ENCODE measurements at places on chromosomes 11 and 22. TPM values are rescaled to one million over a fixed set of nuclear protein-coding genes. Genes with fewer than 3 reads are reported as not detected.

DNA sequence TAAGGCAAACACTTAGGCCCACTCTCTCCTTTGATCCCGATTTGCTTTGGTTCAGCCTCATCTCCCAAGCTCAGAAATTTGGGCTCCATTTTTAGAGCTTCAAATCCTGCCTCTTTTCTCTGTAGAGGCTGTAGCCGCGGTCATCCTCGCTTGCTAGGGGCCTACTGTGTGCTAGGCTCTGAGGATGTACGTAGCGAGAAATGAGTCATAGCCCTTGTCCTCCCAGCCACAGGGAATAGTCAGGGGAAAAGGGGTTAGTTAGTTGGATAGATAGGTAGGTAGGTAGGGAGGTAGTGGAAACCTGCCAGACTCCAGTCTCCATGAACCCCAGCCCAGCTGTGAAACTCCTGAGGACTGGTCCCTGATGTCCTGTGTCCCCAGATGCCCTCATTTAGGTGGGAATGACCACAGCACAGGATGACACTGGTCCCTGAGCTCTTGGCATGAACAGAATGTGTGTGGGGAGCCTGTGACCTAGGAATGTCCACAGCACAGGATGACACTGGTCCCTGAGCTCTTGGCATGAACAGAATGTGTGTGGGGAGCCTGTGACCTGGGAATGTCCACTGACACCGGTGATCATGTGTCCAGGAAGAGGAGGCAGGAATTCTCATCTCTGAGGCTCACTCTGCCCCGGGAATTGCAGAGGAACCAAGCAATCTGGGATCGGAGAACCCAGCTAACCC is 21.4 kb upstream of the HMOX1 start:
- no peak for DNase-seq

DNA sequence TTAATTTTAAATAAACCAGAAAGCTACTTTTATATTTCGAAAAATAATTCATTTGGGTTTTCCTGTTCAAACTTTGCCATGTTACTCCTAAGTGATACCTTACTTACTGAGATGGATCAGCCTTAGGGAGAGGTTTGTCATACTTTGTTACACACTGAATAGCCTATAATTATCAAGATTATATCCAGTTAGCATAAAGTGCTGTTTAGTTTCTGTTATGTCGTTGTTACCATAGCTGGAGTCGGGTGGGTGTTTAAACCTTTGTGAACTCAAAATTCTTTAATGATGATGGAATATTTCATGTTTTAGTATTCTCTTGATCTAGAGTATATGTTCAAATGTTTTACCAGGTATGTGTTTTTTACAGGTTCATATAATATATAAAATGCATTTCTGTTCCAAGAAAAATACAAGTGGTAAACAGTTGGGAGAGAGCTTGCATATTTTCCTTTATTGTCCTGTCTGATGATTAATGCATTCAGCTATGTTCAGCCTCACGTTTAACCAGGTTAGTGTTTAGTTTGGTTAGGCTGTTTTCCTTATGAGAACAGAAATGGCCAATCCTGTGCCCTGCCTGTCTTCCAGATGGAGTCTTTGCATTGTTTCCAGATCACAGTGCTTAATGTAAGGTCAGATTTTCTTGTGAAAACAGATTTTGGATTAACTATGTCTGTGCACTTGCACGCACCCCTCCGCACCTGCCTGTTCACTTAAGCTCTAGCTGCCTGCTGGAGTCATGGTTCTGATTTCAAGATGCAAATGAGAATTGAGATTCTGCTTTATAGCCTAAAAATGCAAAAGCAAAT is 105.6 kb downstream of the ATXN10 start:
- DNase-seq, result no peak

GRCh38 chr11:107706531-107706930 is 5.3 kb downstream of the SLN start:
- DNase-seq, result no peak

- DNase-seq, result no peak
Measured at GRCh38 chr22:41856469-41856868, 23.6 kb downstream of the SREBF2 start.

DNA sequence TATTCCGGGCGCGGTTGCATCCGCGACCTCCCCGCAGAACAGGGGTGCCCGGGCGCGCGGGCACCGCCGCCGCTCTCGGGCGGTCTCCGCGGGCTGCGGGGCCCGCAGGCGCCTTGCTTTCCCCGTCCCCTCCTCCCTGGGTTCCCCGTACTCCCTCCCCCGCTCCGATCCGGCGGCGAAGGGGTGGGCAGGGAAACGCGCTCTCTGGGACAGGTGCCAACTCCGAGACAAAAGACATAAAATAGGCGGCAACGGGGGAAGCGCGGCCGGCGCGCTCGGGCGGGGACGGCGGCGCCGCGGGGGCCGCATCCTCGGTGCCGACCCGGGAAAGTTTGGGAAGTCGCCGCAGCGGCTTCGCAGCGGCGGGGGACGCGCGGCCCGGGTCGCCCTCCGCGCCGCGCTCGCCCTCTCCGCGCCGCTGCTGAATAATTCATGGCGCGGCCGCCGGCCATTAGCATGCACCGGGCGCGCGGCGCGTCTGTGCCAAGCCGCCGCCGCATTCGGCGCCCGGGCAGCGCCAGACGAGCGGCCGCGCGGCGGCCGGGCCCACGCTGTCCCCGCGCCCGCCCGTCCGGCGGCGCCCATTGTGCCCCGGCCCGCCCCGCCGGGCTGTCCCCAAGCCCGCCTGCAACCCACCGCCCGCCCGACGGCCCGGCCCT is 78.7 kb upstream of the PPARA start:
- DNase-seq, result peak; percentile 88

GRCh38 chr11:69374110-69374945 is 80.4 kb downstream of the MYEOV start:
- DNase-seq, result no peak

GRCh38 chr11:76347466-76347865 is 33.5 kb downstream of the THAP12 start:
- no peak for DNase-seq

- DNase-seq, result no peak
Measured at GRCh38 chr11:75705541-75705940, 12.1 kb upstream of the MOGAT2 start.

GRCh38 chr22:37162221-37163095 is 12.7 kb upstream of the IL2RB start:
- no peak for DNase-seq

GRCh38 chr11:117840881-117841550 is 16.5 kb upstream of the FXYD2 start:
- DNase-seq, result no peak

GRCh38 chr11:75644946-75645345 is 23.9 kb downstream of the MAP6 start:
- no peak for DNase-seq

DNA sequence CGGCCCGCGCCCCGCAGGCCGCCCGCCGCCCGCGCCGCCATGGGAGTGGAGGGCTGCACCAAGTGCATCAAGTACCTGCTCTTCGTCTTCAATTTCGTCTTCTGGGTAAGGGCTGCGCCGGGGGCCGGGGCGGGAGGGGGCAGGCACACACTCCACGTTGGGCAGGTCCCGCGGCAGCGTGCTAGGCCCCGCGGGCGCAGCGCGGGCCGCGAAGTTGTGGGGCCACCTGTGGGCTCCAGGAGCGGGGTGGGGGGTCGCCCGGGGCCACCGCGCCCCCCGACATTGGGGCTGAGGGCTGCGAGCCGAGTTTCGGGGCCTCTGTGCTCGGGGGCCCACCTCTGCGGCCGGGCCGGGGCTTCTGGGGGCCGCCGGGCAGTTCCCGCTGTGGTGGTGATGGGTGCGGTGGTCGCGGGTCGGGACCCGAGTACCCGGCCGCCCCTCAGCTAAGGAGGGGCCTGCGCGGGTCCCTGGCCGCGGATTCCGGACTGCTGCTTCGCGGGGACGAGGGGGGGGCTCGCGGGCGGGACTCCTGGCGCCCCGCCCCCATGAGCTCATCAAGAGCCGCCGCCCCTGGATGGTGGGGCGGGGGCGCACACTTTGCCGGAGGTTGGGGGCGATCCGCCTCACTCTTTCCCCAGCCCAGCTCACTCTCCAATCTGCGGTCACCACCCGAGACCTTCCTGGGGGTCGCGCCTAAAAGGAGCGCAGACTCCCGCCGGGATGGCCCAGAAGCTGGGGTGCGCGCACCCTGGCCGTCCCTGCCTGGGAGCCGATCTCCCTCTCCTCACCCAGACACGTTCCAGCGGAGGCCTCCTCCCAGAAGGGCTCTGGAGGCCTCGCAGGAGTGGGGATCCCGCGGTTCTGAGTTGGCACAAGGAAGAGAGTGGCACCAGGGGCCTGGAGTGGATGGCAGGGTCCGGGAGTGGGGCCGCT is 667 bp downstream of the CD81 start:
- peak; percentile 78 for DNase-seq

GRCh38 chr11:117715801-117716200 is 81.2 kb downstream of the DSCAML1 start:
- no peak for DNase-seq

- DNase-seq, result no peak
Measured at GRCh38 chr11:6012035-6012668, 5.4 kb upstream of the OR56A4 start.

DNA sequence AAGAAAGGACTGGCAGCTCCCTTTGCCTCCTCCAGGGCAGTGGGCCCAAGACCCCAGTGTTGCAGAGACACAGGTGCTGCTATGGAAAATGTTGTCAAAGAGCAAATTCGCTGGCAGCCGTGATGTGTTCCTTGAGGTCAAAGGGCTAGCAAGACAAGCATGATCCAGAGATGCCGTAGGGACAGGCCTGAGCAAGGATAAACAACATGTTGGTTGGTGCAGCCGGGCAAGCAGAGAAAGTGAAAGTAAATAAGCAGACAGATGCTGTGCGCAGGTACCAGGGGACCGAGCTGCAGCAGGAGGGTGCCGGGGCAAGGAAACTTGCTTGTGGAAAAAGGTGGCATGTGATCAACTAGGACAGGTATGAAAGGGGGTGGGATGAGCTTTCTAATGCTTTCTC is 125.5 kb upstream of the NECTIN1 start:
- no peak for DNase-seq

GRCh38 chr11:70078095-70078780 is at the start of gene ANO1:
TSS of gene ANO1 (plus strand) at chr11:70078317. CDS start at chr11:70078607, 290 bp downstream.
- peak; percentile 34 for DNase-seq

- DNase-seq, result no peak
Measured at GRCh38 chr11:72409458-72409857, 24.9 kb downstream of the CLPB start.

- peak; percentile 8 for DNase-seq
Measured at GRCh38 chr22:37953062-37953436, 352 bp downstream of the C22orf23 start.

DNA sequence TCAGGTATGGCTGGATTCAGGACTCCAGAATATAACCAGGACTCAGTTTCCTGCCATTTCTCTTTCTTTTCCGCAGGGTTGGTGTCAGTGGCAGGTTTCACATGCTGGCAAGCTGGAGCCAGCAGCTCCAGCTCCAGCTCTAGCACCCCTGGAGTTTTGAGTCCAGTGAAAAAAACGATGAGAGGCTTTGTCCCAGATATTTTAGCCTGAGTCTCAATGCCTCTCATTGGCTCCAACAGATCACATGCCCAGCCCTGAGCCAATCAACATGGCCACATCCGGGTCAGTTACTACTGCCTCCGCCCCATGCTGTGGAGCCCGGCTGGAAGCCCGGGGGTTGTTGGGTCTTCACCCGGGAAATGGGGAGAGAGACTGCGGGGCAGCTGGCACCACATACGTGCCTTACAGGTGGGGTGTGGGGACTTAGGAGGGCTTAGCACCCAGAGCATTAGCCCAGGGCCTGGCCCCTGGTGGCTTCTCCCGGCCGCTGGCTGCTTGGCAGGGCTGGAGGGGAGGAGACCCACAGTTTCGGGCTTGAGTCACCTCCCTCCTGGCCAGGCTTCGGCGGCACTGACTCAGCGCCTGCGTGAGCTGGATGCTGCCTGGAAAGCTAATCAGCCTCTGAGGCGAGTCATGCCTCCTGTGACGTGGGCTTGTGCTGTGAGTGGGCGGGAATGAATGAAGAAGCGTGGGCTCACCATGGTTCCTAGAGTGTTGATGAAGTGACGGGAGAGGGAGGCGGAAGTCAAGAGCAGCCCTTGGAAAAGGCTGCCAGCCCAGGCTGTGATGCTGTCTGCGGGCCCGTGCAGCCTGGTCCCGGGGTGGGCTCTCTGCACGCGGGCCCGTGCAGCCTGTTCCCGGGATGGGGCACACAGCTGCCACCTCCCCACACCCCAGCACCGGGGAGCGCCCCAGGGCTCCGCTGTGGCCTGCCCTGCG is 15.3 kb upstream of the MRTFA start:
- peak; percentile 79 for DNase-seq

GRCh38 chr22:41725510-41726110 is 26.3 kb downstream of the MEI1 start:
- DNase-seq, result no peak

- DNase-seq, result no peak
Measured at GRCh38 chr11:11426226-11426952, 73.3 kb upstream of the CSNK2A3 start.

DNA sequence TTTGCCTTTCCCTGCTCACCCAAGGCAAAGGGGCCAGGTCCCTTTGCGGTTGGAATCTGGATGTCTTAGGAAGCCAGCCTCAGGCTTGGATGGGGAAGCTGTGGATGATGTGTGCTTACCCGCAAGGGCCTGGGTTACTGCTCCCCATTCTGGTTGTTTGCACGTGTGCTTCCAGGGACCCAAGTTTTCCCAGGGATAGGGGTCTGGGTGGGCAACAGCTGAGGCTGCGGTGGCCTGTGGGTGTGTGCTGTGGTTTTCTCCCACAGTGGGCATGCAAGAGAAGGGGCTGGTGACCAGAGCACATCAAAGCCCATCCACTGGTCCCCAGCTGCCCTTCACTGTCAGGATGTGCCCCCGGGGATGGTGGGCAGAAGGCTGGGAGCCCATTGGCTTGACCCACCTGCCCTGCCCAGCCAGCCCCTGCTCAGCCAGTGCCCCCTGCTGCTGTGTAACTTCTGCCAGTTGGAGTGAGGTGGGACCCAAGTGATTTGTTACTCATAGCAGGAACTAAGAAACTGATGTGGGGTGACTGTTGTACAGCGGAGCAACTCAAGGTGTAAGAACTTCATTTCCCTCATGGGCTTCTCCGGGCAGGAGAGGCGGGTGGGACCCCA is 3.3 kb downstream of the CAPN5 start:
- no peak for DNase-seq

DNA sequence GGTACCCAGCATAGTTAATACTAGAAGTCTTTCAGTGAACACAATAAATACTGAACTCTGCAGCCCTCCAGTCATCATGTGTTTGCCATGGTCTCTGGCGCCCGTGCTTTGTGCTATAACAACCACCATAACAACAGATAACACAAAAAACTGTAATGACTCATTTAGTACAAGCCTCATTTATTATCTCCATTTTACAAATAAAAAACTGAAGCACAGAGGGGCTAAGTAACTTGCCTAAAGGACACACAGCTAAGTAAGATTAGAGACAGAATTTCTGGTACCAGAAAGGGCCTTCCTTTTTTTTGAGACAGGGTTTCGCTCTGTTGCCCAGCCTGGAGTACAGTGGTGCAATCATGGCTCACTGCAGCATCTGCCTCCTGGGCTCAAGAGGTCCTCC is 19.5 kb downstream of the RBFOX2 start:
- DNase-seq, result no peak

The LTBP3 gene
- 197 TPM for total RNA-seq

The HTR3B gene
- not detected for total RNA-seq

The HBG2 gene
- total RNA-seq, result not detected

The ENTHD1 gene
- 1.3 TPM for total RNA-seq

The DTX4 gene
- total RNA-seq, result 14.9 TPM

The MYEOV gene
- not detected for total RNA-seq

The SLC5A4 gene
- total RNA-seq, result 1.3 TPM

The OR10A2 gene
- not detected for total RNA-seq

The CCDC89 gene
- 0.33 TPM for total RNA-seq

The CEND1 gene
- total RNA-seq, result 0.45 TPM

The BBOX1 gene
- total RNA-seq, result 31.5 TPM

The POU2AF3 gene
- total RNA-seq, result 2.0 TPM

The CBX6 gene
- total RNA-seq, result 111 TPM

The F2 gene
- total RNA-seq, result not detected

Data from thyroid gland (tissue), 4 donors.